ENCODE measurements at places on chromosomes 6 and 20.

DNA sequence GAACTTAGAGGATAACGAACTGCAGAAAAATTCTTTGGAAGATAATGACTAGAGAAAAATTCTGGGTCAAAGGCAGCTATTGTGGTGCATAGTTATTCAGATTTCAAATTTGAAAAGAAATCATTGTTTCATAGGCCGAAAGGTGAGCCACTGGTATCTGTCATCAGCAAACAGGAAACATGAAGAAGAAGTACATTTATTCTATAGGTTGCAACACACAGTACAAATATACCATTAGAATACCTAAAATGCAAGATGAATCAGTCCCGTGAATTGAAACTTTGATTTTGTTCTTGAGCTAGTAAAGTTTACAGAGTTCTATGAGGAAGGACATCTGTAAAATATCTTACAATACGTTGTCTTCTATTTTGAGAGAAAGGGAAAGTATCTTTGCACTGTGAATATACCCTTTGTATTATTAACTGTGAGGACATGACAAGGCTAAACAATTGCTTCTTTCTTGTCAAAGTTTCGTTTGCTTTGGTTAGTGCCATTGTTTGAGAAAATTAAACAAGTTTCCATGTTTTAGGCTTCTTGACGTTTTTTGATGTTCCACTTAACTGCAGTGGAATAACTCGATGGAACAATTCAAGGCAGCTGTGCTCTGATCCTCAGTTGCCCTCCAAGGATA is 84.7 kb downstream of the HDGFL1 start:
- no peak for DNase-seq

DNA sequence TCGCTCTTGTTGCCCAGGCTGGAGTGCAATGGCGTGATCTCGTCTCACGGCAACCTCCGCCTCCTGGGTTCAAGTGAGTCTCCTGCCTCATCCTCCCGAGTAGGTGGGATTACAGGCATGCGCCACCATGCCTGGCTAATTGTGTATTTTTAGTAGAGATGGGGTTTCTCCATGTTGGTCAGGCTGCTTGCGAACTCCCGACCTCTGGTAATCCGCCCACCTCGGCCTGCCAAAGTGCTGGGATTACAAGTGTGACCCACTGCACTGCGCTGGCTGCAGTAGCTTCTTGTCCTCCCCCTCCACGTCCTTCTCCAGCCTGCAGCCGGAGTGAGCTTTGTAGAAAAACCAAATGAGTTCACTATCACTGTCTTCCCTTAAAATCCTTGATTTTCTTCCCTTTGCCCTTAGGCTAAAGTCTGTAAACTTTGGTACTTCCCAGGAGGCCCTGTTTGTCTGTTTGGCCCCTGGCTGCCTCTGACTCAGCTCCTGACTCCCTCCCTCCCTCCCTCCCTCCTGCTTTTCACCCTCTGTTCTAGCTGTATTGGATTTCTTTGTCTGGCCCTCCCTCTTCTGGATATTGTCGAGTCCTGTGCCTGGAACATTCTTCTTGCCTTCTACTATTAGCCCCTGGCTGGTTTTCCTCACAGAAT is 12.9 kb downstream of the PARD6B start:
- DNase-seq: peak; percentile 51

DNA sequence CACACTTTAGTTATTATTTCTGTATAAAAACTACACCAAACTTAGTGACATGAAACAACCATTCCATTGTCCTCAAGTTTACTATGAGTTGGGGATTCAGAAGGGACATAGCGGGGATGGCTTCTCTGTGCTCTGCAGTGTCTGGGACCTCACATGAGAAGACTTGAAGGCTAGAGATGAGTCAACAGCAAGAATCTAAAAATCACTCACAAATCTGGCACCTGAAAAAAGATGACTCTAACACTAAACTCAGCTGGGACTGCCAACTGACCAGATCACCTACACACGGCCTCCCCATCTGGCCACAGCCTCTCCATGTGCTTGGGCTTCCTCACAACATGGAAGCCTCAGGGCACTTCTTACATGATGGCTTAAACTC is 63.0 kb upstream of the EYA2 start:
- DNase-seq: no peak

- no peak for DNase-seq
These were observed 251.6 kb upstream of the SOX4 start for GRCh38 chr6:21341910-21342309.

DNA sequence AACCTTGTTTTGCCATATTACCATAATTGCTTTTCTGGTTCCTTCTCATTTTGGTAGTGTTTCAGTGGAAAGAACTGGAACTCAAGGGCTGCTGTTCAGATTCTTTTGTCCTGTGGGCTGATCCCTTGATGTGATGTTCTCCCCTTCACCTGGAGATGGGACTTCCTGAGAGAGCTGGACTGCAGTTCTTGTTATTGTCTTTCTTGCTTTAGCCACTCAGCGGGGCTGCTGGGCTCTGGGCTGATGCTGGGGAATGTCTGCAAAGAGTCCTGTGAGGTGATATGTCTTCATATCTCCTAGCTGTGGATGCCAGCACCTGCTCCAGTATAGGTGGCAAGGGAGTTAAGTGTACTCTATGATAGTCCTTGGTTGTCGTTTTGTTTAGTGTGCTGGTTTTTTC is 79.0 kb downstream of the BCKDHB start:
- DNase-seq: no peak

GRCh38 chr20:32461836-32462600 is 103.9 kb downstream of the ASXL1 start:
- DNase-seq: no peak

Data from dermis blood vessel endothelial cell (primary cell).